T follicular helper cell (primary cell): ENCODE measurements at places on chromosomes 5 and 9.

- DNase-seq: no peak
These were observed 48.4 kb downstream of the ACTBL2 start for GRCh38 chr5:57434227-57434640.

- no peak for DNase-seq
These were observed 87.7 kb downstream of the AUH start for GRCh38 chr9:91273853-91274552.

DNA sequence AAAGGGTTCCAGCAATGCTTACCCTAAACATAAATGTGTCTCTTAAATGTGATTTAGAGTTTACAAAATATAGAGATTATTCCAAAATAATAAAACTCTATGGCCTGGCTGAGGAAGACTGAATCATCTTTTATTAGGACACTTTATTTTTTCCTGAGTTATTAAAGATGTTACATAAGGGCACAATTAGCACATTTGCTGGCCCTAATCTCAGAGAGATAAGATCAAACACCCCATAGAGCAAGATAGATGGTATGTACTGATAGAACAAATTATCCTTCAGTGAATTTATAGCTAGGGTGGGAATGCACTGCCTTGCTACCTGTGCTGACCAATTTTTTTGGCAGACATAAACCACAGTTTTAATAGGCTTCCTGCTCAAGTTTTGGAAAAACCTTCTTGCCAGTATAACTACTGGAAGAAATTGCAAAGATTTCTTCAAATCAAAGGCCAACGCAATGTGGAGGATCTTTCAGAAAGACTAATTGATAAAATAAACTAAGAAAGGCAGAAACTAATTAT lies 367.1 kb upstream of the MPDZ start:
- DNase-seq: no peak

GRCh38 chr5:126741361-126741760 lies 35.6 kb upstream of the LMNB1 start:
- no peak for DNase-seq

DNA sequence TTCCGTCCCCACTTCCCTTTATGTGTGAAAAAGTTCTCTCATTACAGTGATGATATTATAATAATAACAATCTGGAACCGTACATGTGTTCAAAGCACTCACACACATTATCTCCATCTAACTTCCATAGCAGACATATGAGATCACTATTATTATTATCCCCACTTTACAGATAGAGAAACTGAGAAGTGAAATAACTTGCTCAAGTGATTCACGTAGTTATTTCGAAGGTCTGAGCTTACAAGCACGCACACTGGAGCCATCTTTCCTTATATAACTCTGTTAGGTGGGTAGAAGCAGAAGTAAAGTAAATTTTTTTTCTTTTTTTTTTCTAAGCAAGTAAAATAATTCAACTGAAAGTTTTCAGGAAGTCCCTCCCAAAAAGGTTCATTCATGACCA lies 62.9 kb upstream of the PTGER4 start:
- DNase-seq: no peak

GRCh38 chr9:9921805-9922204 lies 691.0 kb downstream of the PTPRD start:
- no peak for DNase-seq

DNA sequence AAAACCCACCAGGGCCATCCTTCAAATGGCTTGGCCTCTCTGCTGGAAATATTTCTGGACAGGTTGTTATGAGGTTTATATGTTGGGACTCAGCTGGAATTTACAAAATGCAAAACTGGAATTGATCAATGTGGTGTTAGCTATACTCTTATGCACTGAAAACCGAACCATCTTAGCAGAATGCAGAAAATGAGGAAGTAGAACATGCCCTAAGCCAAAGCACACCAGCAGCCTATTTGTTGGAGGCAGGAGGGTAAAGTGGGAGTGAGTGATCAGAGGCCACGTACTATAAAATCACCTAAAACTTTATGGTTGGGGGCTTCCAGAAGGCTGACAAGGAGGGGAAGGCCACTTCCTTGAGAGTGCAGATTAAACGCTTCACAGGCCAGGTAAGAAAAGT lies 63.6 kb upstream of the C5orf63 start:
- DNase-seq: no peak

GRCh38 chr5:64622991-64623390 lies 67.3 kb upstream of the SHISAL2B start:
- no peak for DNase-seq

GRCh38 chr9:126276056-126276728 lies 50.4 kb upstream of the MVB12B start:
- DNase-seq: no peak

DNA sequence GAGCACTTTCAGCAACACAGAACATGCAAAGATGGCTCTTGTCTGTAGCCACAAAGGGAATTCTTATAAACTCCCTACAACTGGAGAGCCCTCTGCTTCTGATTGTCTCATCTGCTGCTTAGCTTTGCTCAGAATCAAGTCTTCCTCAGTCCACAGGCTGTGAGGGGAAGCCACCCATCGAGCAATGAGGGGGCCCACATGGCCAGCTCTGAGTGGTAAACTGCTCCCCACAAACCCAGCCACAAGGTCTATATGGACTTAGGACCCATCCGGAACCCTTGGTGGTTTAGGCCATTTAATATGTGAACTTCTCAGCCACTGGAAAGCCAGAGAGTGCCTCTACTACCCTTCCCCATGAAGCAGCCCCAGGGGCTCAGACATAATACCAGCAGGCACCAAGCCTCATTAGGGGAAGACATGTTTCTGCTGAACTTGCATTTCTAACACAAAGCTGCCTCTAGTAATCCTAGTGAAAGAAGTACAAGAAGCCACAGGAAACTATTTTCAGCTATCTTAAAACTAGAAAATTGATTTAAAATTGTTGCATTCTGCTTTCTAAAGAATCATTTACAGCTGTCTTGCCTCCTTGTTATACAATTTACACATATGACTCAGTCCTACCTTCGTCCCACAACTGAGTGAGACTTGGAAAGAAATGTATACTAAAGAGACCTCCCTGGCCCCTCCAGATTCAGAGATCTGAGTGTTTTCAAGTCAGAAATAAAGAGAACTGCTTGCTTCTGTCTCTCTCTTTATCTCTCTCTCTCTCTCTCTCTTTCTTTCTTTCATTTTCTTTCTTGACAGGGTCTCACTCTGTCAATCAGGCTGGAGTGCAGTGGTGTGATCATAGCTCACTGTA lies 90.2 kb downstream of the ESM1 start:
- DNase-seq: no peak

- no peak for DNase-seq
These were observed 15.7 kb downstream of the NREP start for GRCh38 chr5:111741278-111741677.

DNA sequence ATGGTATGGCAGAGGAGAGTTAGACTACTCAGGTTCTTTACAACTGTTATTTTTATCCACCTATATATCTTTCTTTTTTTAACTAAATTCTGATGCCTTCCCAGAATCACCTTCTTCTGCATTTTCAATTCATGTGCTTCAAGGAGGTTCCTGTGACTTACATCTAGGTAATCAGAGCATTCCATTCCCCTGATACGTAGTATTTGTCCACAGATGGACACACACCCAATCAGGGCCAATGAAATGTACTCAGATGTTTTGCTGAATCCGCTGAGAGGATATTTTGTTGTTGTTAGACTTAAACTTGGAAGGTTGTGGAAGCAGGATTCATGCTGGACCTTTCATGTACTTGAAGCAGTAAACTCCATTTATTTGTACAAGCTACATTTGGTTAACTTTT lies 159.4 kb upstream of the FER start:
- DNase-seq: no peak

DNA sequence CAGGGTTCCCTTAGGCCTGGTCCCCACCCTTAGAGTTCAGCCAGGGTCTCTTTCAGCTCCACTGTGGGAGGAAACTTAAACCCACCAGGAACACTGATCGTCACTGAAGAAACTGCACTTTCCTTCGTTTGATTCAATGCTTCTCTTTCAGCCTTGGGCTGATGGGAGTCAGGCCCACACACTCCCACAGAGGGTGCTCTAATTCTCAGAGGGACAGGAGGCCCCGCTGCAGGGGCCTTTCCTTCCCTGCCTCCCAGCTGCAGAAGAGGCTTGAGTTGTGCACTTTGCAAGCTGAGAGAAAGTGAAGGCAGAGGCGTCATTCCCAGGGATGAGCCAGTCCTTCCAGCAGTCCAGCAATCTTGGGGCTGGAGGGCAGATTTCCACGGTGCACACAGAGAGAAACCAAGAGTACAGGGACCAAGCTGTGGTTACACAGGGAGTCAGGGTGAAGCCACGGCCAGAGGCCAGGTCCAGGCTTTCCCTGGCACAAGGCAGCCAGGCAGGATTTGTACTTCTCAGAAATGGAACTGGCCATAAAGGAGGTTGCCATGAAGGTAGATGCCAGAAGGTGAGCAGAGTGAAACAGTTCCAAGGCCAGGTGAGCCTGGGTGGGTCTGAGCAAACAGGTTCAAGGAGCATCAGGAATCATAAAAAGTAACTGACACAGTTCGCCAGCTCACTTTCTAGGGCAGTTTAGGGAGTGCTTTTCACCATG lies 10.4 kb upstream of the GLIPR2 start:
- DNase-seq: no peak

DNA sequence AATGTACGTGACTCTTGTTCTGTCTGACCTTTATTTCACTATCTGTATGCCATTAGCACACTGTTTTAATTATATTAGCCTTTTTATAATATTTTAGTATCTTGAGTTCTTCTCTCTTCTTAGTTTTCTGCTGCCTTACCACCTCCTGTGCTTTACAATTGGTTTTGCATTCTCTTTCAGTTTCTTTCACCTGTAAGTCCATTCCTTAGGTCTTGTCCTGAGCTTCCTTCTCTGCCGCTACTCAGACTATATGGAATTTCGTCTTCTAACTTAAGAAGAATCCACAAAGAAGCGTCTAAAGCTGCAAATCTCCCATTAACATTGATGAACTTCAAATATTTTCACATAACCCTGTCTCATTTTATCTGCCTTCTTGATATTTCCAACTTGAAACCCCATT lies 642.9 kb downstream of the MAT2B start:
- no peak for DNase-seq

GRCh38 chr9:16316456-16316855 lies 554.0 kb downstream of the BNC2 start:
- no peak for DNase-seq
